Esophagus squamous epithelium (tissue), 5 donors: ENCODE measurements at places on chromosomes 2 and 18.

- no peaks in the 10 kb centered on the region for H3K27me3 ChIP-seq
- no peak overlapping the region for H3K27ac ChIP-seq
- DNase-seq, result no peak
- H3K36me3 ChIP-seq, result no peaks in the 10 kb centered on the region
- H3K4me1 ChIP-seq, result no peaks in the 10 kb centered on the region
- H3K4me3 ChIP-seq, result no peak overlapping the region
Observed at GRCh38 chr2:850429-850828, 100.2 kb upstream of the SNTG2 start.

DNA sequence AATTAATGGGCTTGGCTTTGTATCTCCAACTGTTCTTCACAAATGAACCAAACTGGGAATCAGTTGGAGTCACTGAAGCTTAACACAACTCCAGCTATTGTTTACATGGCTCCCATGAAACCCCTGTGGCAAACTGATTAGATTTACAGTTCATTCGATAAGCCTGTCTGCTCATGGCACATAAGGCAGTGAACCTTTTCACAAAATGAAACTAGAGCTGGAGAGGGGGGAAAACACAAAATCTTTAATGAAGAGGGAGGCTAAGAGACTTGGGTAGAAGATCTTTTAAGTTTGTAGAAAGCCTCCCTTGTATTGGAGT is 11.6 kb upstream of the ITGA6 start:
- no peaks in the 10 kb centered on the region for H3K27me3 ChIP-seq
- H3K36me3 ChIP-seq, result no peaks in the 10 kb centered on the region
- no peaks in the 10 kb centered on the region for H3K4me1 ChIP-seq
- no peak overlapping the region for H3K27ac ChIP-seq
- H3K4me3 ChIP-seq, result no peak overlapping the region

GRCh38 chr2:108220191-108220590 is 19.6 kb upstream of the SULT1C3 start:
- H3K4me1 ChIP-seq, result peaks cover 32% of the 10 kb centered on the region
- H3K36me3 ChIP-seq, result no peaks in the 10 kb centered on the region
- no peak overlapping the region for H3K4me3 ChIP-seq
- no peaks in the 10 kb centered on the region for H3K27me3 ChIP-seq
- H3K27ac ChIP-seq, result no peak overlapping the region
- no peak for DNase-seq

GRCh38 chr2:102013206-102014040 is 21.7 kb downstream of the IL1R2 start:
- H3K4me1 ChIP-seq, result no peaks in the 10 kb centered on the region
- H3K27me3 ChIP-seq, result no peaks in the 10 kb centered on the region
- H3K27ac ChIP-seq, result no peak overlapping the region

DNA sequence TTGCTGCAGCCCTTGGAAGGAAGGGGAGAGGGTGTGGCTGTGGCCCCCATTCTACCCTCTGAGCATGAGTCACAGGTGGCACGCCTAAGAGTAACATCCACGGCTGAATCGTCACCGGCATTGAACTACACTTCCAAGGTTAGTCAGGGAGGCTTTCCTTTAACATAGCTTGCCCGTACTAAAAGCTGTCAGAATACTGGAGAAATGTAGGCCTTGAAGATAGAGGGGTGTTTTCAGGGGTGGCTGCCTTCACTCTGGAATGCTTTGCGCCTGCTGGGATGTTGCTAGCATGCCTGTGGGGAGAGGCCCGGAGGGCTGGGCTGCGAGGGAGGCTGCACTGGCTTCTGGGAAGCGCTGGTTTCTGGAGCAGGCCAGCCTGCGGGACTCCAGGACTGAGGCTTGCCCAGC is 333.7 kb downstream of the AGAP1 start:
- no peaks in the 10 kb centered on the region for H3K27me3 ChIP-seq
- peaks cover 26% of the 10 kb centered on the region for H3K36me3 ChIP-seq
- peaks cover 8% of the 10 kb centered on the region for H3K4me1 ChIP-seq
- no peak overlapping the region for H3K4me3 ChIP-seq
- H3K27ac ChIP-seq, result no peak overlapping the region

- no peaks in the 10 kb centered on the region for H3K27me3 ChIP-seq
- peaks cover 12% of the 10 kb centered on the region for H3K4me1 ChIP-seq
- peak overlapping the region; percentile 69 for H3K27ac ChIP-seq
- peak overlapping the region; percentile 37 for H3K4me3 ChIP-seq
- DNase-seq, result no peak
- no peaks in the 10 kb centered on the region for H3K36me3 ChIP-seq
Observed at GRCh38 chr18:63586431-63586830, 712 bp upstream of the SERPINB13 start.

- peaks cover 26% of the 10 kb centered on the region for H3K36me3 ChIP-seq
- DNase-seq, result no peak
- H3K27me3 ChIP-seq, result no peaks in the 10 kb centered on the region
- H3K4me1 ChIP-seq, result no peaks in the 10 kb centered on the region
- no peak overlapping the region for H3K27ac ChIP-seq
- H3K4me3 ChIP-seq, result no peak overlapping the region
Observed at GRCh38 chr18:24378598-24378997, 19.0 kb downstream of the OSBPL1A start.

DNA sequence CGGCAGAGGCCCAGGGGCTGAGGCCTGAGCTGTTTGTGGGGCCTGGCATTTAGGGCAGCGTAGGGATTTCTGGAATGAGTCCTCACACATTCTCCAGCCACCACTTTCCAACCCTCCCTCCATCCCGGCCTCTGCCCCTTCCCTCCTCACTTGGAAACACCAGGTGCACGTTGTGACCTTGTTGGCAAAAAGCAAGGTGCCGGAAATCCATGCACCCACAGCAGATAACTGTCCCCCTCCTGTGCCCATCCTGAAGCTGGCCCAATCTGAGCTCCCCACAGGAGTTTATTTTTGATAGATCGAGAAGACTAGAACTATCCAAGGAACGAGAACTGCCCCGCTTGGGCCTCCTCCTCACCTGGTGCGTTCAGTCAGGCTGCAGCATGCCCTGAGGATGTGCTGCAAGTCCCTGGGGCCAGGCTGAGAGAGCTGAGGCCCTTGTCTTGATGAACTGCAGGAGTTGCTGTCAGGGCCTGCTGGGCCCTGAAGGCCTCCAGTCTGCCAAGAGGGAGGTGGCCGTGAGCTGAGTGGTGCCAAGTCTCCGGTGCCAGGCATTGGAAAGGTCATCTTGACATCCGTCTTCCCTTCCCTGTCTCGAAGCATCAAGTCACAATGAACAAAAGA is 55.8 kb downstream of the CTIF start:
- no peaks in the 10 kb centered on the region for H3K27me3 ChIP-seq
- H3K4me3 ChIP-seq, result no peak overlapping the region
- H3K27ac ChIP-seq, result peak overlapping the region; percentile 27
- H3K4me1 ChIP-seq, result no peaks in the 10 kb centered on the region

DNA sequence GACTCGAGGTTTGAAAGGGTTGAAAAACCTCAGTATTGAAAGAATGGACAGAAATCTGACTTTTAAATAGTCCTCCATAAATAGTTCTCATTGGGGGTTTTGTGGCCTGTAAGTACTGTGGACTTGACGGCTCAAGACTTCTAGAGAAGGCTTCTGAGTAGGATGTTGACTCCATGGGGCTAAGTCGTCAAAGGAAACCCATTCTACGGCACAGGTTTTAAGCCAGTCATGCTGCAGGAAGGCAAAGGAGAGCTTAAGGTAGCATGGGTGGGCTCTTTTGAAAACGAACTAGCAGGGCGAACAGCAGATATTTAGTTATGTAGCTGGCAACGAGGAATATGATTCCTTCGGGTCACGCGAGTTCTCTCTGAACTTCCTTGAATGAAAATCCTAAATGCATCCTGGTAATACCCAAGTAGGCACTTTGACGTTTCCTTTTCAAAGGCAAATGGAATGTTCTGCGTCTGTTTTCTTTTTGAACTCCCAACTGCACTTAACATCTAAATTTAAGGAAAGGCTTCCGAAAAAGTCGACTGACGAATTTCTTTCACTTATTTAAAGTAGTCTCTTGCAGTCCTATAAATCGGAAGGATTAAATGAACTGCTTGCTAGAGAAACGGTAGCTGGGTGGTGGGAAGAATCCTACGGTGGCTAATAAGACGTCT is 1.1 kb upstream of the NEDD4L start:
- no peak overlapping the region for H3K27ac ChIP-seq
- peak overlapping the region; percentile 66 for H3K4me3 ChIP-seq
- H3K36me3 ChIP-seq, result no peaks in the 10 kb centered on the region
- DNase-seq, result no peak

- H3K4me3 ChIP-seq, result peak overlapping the region; percentile 40
- peaks cover 12% of the 10 kb centered on the region for H3K4me1 ChIP-seq
- DNase-seq, result no peak
- no peaks in the 10 kb centered on the region for H3K36me3 ChIP-seq
- no peaks in the 10 kb centered on the region for H3K27me3 ChIP-seq
Observed at GRCh38 chr2:237859082-237859433, 365 bp upstream of the RAMP1 start.
